ENCODE measurements at places on chromosomes 4 and X. TPM values are rescaled to one million over a fixed set of nuclear protein-coding genes. Genes with fewer than 3 reads are reported as not detected.

- H3K27me3 ChIP-seq = no peaks in the 10 kb centered on the region
- peak; percentile 84 for DNase-seq
- H3K4me1 ChIP-seq = peaks cover 19% of the 10 kb centered on the region
- H3K36me3 ChIP-seq = no peaks in the 10 kb centered on the region
- peak overlapping the region; percentile 15 for H3K4me3 ChIP-seq
- H3K27ac ChIP-seq = peak overlapping the region; percentile 59
Measured at GRCh38 chr4:173367285-173367684, 3.5 kb upstream of the SAP30 start.

The RHOH gene
- total RNA-seq = not detected

The SGMS2 gene
- total RNA-seq = 33.0 TPM

- no peak for DNase-seq
- H3K4me1 ChIP-seq = no peaks in the 10 kb centered on the region
- peaks cover 2% of the 10 kb centered on the region for H3K27me3 ChIP-seq
- no peak overlapping the region for H3K4me3 ChIP-seq
- H3K27ac ChIP-seq = no peak overlapping the region
- H3K36me3 ChIP-seq = no peaks in the 10 kb centered on the region
Measured at GRCh38 chr4:151530230-151530629, 121.3 kb downstream of the FHIP1A start.

DNA sequence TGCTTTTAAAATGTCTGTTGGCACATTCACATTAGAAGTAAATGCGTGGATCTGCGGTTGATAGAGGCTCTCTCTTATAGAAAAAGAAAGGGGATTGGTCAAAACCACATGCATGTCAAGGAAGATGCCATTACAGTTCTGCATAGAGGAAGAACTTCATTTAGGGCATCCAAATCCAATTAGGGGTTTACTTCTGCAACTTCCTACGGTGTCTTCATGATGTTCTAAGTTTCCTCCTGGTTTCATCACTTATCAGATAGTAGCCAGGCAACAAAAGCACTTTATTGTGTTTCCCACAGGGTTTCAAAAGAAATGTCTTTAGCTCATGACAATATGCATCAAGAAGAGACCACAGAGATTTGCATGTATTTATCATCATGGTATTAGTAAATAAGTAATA lies 136.0 kb upstream of the HPGD start:
- no peak overlapping the region for H3K4me3 ChIP-seq
- H3K4me1 ChIP-seq = no peaks in the 10 kb centered on the region
- no peaks in the 10 kb centered on the region for H3K36me3 ChIP-seq
- DNase-seq = no peak

GRCh38 chr4:99088023-99088449 lies 552 bp downstream of the ADH5 start:
- H3K27me3 ChIP-seq = no peaks in the 10 kb centered on the region
- peak; percentile 72 for DNase-seq
- H3K4me1 ChIP-seq = peaks cover 8% of the 10 kb centered on the region

The MAD2L1 gene
- 35.4 TPM for total RNA-seq

DNA sequence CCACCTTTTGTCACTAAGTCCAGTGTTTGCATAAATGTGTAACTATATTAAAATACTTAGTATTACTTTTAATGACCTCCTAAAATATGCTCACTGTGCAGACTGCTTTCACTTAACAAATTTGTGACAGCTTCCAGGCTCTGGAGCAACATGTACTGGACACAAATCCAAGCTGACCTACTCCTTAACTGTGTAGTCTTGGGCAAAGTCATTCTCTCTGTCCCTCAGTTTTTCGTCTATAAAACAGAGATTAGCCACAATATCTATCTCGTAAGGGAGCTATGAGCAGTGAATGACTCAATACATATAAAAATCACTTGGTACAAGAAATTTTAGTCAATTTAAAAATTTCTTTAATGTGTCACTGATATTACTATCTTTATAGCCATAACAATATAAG lies 20.4 kb upstream of the RAB40A start:
- no peak overlapping the region for H3K4me3 ChIP-seq
- H3K4me1 ChIP-seq = no peaks in the 10 kb centered on the region
- no peaks in the 10 kb centered on the region for H3K36me3 ChIP-seq
- H3K27me3 ChIP-seq = no peaks in the 10 kb centered on the region
- H3K27ac ChIP-seq = no peak overlapping the region

DNA sequence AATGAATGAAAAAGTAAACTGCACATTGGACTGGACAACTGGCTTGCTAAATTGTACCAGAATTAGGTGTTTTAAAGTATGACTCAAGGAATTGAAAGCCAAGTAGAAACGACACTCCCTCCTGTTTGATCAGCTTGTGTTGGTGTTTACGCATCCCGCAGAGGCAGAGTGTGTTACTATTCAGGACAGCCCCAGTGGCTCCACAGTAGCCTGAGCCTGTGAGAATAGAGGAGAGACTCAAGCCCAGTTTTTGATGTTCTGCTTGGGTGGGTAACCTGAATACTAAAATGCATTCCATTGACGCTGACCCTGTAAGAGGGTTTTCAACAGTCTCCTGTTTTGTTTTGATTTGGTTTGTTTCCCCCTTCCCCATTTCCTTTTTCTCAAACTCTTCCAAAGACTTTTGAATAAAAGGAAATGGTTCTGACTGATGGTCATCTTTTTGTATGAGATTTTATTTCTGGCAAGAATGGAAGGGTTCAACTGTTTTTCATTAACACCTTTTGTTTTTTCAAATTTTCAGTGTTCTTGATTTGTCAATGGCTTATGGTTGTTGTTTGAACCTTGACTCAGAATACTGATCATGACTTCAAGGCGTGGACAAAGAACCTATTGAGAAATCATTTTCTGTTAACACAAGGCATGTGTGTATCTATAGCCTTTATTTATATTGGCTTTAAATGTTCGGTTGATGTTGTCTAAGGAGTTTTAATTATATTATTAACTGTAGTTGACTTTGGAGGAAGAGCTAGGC lies 10.2 kb downstream of the ADGRL3 start:
- no peak for DNase-seq
- H3K27ac ChIP-seq = no peak overlapping the region
- H3K27me3 ChIP-seq = no peaks in the 10 kb centered on the region
- H3K4me1 ChIP-seq = no peaks in the 10 kb centered on the region
- no peaks in the 10 kb centered on the region for H3K36me3 ChIP-seq

- no peak overlapping the region for H3K27ac ChIP-seq
- H3K27me3 ChIP-seq = no peaks in the 10 kb centered on the region
- H3K36me3 ChIP-seq = no peaks in the 10 kb centered on the region
- no peak for DNase-seq
- no peak overlapping the region for H3K4me3 ChIP-seq
- no peaks in the 10 kb centered on the region for H3K4me1 ChIP-seq
Measured at GRCh38 chrX:119475389-119476101, 7.3 kb downstream of the SLC25A5 start.

The TEX13B gene
- not detected for total RNA-seq

The PIM2 gene
- total RNA-seq = 7.4 TPM

DNA sequence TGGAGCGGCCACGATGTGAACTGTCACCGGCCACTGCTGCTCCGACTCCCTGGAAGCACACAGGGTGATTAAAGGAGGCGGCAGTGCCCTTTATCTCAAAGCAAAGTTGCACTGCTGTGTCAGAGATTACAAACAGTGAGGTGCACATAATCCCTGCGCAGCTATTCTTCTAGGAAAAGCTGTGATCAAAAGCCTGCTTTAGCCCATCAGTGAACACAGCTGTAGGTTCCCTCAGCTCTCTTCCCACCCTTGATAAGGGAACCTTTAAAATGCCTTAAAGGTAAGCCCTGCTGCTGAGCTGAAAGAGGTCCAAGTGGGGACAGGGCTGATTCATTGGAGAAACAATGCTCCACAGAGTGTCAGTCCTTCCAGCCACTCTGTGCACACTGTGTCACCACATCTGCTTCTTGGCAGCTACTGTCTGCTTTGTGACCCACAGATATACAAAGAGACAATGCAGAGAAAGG lies 127.6 kb downstream of the EIF4E start:
- no peaks in the 10 kb centered on the region for H3K4me1 ChIP-seq
- H3K36me3 ChIP-seq = no peaks in the 10 kb centered on the region
- H3K27ac ChIP-seq = no peak overlapping the region
- H3K27me3 ChIP-seq = no peaks in the 10 kb centered on the region
- no peak for DNase-seq

- H3K27ac ChIP-seq = no peak overlapping the region
- H3K4me3 ChIP-seq = no peak overlapping the region
Measured at GRCh38 chr4:25890571-25891485, 23.2 kb upstream of the SMIM20 start.

GRCh38 chr4:148391056-148391455 lies 51.2 kb downstream of the NR3C2 start:
- no peak overlapping the region for H3K27ac ChIP-seq
- no peaks in the 10 kb centered on the region for H3K36me3 ChIP-seq
- no peak for DNase-seq
- H3K27me3 ChIP-seq = no peaks in the 10 kb centered on the region

The NRK gene
- total RNA-seq = 8.0 TPM

The ASMT gene
- total RNA-seq = not detected

- DNase-seq = peak; percentile 10
- H3K4me1 ChIP-seq = no peaks in the 10 kb centered on the region
- H3K4me3 ChIP-seq = no peak overlapping the region
- H3K36me3 ChIP-seq = no peaks in the 10 kb centered on the region
Measured at GRCh38 chrX:154815274-154815818, 10.1 kb upstream of the MPP1 start.

The NLRP2B gene
- total RNA-seq = not detected

- H3K27me3 ChIP-seq = peaks cover 30% of the 10 kb centered on the region
- no peak for DNase-seq
- peaks cover 15% of the 10 kb centered on the region for H3K4me1 ChIP-seq
- no peaks in the 10 kb centered on the region for H3K36me3 ChIP-seq
Measured at GRCh38 chr4:15777697-15778288, 335 bp upstream of the CD38 start.

DNA sequence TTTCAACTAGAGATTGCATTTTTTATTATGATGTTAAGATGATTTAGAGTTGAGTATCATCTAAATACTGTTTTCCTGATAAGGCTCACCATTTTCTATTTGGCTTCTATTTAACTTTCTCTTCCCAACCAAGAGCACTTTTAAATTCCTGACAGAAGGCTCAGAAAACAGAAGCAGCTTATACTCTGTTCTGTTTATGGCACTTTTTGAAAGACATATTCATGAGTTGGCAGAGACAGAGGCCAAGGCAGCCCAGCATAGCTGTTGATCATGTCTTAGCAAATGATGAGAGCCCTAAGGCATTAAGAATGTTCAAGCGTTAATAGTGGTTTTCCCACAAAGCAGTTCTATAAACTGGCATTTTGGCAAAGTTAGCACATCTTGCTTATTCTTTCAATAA lies 330.3 kb downstream of the TRAM1L1 start:
- H3K4me1 ChIP-seq = no peaks in the 10 kb centered on the region
- H3K27ac ChIP-seq = no peak overlapping the region
- H3K4me3 ChIP-seq = no peak overlapping the region
- no peaks in the 10 kb centered on the region for H3K36me3 ChIP-seq
- no peaks in the 10 kb centered on the region for H3K27me3 ChIP-seq

DNA sequence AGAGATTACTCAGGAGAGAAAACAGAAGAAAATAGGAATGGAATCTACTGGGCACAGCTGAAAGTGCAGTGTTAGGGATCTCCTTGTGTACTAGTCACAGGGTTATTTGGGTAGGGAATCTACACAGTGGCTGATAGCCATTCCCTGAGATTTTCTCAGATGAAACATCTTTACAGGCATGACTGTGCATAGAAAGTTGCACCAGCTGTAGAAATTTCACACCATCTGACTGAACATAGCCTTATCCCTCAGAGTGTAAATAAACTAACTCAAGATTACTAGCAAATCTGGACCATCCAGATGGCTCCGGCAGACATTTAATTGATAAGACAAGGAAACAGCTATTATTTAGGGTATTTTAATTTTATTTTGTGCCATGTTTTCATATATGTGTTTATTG lies 2053.5 kb upstream of the TENM3 start:
- H3K27ac ChIP-seq = no peak overlapping the region
- DNase-seq = no peak
- no peak overlapping the region for H3K4me3 ChIP-seq
- H3K27me3 ChIP-seq = no peaks in the 10 kb centered on the region
- H3K4me1 ChIP-seq = no peaks in the 10 kb centered on the region
- no peaks in the 10 kb centered on the region for H3K36me3 ChIP-seq

The BEX2 gene
- total RNA-seq = 0.88 TPM

The RASL11B gene
- total RNA-seq = not detected

DNA sequence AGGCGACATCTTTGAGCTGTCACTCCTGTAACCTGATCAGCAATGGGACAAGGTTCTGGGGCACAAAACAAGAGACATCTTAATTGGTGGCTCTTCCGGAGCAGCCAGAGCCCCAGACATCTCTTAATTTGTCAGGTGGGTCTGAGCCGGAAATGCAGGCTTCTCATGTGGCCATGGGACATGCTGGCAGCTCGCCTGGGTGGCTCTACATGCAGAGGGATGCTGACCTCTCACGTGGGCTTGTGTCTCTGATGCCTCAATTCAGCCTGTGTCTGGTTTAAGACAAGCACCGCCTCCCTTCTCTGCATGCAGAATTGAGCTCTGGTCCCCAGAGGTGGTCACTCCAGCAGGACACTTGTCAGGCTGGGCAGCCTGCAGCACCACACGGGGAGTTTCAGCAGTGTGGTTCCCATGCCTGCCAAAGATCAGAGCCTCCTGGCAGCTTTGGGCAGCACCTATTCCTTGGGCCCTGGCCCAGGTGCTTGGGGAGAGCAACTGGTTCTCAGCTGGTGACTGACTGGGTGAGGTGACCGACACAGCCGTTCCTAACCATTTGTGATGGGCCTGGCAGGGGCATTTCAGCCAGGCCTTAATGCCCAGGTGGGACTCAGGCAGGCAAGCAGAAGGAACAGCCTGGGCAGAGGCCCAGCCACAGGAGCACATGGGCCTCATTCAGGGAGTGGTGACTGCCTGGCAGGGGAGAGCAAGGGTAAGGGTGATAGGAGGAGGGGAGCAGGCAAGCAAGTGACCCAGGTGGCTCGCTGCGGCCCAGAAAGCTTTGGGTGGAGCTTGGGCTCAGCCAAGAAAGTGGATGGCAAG lies 53.4 kb downstream of the HMX1 start:
- no peak overlapping the region for H3K27ac ChIP-seq
- H3K27me3 ChIP-seq = no peaks in the 10 kb centered on the region
- H3K36me3 ChIP-seq = no peaks in the 10 kb centered on the region
- H3K4me3 ChIP-seq = no peak overlapping the region
- no peak for DNase-seq
- no peaks in the 10 kb centered on the region for H3K4me1 ChIP-seq

The HDX gene
- total RNA-seq = 8.2 TPM

GRCh38 chrX:29531336-29531735 lies 684.0 kb upstream of the MAGEB2 start:
- H3K4me1 ChIP-seq = peaks cover 6% of the 10 kb centered on the region
- no peaks in the 10 kb centered on the region for H3K27me3 ChIP-seq
- no peak overlapping the region for H3K27ac ChIP-seq
- H3K4me3 ChIP-seq = no peak overlapping the region
- no peaks in the 10 kb centered on the region for H3K36me3 ChIP-seq

DNA sequence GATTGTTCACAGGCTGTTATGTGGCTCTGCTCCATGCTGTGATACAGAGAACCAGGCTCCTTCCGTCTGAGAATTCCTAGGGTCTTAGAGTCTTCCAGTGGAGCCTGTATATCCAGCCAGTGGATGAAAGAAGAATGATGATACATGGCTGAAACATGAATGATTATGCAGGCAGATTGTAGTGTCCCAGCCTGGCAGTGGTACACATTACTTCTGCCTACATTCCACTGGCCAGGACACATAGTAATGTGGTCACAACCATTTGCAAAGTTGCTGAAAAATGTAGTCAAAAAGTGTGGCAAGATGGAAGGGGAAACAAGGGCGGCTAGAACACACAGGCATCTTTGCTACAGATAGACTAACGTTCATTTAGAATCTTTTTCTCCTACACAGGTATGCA lies 4.5 kb upstream of the GBA3 start:
- H3K27ac ChIP-seq = no peak overlapping the region
- no peak for DNase-seq
- no peak overlapping the region for H3K4me3 ChIP-seq

The PKD2 gene
- total RNA-seq = 33.5 TPM
